ENCODE measurements at places on chromosomes 13 and 19.

GRCh38 chr19:42267644-42268141 is 1.4 kb upstream of the CIC start:
- DNase-seq: no peak

DNA sequence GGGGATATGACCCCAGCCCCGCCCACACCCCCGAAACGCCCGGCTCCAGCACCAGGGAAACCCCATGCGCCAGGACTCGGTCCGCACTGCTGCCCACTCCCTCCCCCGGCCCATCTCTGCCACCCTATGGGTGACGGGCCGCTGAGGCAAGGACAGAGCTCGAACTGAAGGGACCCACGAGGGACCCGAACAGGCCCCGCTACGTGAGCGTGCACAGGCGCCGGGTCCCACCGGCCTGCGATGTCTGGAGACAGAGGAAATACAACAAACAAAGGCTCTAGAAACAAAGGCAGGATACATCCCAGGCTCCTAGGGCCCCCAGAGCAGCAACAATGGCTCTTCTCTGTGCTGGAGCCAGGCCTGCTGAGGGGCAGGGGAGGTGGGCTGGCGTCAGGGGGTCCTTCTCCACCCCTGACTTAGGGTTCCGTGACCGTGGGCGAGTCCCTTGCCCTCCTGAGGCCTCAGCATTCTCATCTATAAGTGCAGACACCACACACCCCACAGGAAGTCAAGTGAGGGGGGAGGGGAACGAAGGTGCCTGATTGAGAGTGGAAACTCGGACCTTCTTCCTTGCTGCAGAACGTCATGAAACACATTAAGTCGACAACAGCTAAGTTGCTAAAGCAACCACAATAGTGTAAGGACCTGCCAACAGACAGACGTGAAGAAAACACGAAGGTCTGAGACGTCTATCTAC is 3.1 kb downstream of the ABHD17A start:
- DNase-seq: no peak

GRCh38 chr13:113491418-113491883 is 940 bp upstream of the DCUN1D2 start:
- DNase-seq: no peak

DNA sequence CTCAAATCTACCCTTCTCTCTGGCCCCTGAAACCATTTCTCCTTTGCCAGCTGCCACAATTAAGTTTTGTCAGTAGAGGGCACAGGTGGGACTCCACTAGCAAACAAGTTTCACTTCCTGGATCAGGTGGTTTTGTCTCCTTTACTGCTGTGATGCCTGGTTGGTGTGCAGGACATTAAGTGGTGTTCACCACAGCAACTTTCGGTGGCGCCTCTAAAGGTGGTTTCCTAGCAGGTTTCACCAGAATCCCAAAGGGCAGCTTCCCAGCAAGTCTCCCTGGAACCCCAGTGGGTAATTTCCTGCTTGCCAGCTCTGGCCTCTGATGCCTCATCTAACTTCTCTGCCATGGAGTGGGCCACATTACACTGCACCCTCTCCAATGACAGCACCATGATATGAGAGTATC is 16.6 kb downstream of the MED4 start:
- DNase-seq: no peak

- no peak for DNase-seq
These were observed 44.4 kb upstream of the C1QTNF9 start for GRCh38 chr13:24264976-24265375.

DNA sequence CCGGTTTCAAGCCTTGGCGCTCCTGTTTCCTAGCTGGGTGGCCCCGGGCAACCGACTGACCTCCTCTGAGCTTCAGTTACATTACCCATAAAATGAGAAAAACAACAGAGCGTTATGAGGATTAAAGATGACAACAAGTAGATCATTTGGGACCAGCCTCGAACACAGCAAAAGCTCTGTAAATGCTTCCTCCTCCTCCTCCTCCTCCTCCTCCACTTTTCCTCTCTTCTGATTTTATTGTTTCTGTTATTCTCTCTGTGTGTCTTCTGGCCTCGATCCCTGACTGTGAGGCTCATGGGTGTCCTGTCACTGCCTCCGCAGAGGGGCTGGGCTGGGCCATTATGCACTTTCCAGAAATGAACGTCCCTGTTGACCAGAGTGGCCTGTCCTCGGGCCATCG is 176.2 kb downstream of the URI1 start:
- no peak for DNase-seq

- DNase-seq: no peak
These were observed 3.5 kb downstream of the FXYD3 start for GRCh38 chr19:35119091-35119490.

Data from NCI-H1694 (cell line).